ENCODE measurements at places on chromosomes 13 and 19.
A peak's percentile ranks its signal among the peaks of the same experiment; 100 is the strongest.

DNA sequence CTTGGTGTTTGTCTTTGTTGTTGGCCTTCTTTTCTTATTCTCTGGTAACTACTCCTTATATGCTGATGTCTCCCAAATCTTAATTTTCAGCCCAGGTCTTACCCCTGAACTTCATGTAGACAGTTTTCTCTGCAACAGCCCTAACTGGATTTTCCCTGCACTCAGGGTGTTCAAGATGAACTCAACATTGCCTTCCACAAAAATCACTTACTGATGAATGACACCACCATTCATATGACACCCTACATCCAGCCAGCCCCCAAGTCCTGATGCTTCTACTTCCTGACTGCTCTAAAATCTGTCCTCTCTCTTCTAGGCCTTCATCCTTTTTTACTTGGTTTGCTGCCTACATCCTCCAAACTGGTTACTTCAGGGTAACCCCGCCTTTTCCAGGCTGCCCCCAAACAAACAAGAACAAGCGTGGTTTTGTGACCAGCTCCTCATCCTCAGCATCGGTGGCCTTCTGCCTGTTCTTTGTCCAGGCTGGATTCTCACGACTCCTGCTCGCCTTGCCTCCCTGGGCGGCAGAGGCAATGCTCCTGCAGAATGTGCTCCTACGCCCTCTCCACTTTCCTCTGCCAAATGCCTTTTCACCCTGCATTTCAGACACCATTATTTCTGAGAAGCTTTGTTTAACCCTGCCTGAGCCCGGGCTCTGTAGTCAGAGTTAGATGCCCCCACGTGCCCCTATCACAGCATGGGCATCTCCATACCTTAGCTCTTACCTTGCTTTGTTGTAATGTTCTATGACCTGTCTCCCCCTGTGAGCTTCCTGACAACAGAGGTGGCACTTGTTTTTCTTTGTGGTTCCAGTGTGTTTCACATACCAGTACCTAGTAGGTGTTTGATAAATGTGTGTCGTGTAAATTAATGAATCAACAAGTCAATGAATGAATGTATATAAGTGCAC, 61.8 kb downstream of the WDFY2 start:
- no peak for DNase-seq

DNA sequence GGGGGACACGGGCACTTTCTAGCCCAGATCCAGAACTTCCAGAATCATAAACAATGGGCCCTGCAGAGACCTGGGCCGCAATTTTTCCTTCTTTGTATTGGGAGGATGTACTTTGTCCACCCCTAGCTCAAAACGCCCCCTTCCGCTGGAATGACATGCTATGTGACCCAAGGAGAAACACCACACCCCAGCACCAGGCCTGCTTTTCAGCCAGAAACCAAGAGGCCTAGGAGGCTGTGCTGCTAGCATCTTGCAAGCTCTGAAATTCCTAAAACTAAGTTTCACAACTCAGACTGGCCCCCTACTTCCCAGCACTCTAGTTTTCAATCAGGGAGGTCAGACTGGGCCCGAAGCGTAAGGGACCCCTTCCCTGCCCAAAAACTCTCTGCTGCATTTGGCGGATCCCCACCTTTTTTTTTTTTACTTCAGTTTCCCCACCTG, 538 bp downstream of the LSM4 start:
- DNase-seq: peak; percentile 65

DNA sequence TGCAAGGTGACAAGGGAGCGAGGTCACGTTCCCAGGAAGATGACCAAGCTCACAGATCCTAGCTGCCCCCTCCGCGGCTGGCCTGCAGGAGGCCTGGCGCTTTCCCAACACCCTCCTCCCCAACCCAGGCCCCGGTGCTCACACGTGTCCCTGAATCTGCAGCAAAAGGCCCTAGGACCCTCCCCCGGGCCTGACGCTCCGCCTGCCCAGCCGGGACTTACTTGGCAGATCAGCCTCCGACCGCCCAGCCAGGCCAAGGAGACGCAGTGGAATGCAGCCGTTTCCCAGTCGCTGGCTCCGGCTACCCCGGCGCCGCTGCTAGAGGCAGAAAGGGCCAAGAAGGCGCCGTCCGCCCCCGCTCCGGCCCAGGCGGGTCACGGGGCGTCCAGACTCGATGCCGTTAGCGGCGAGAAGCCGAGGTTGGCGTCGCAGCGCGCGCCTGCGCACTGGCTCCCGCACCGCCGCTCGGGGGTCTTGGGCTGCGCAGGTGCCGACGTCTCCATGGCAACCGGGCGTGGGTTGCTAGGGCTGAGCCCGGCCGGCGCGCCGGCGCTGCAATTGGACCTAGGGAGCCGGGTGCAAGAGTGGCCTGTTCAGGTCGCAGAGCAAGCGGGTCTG, at the start of gene PNMA8A:
PNMA8A (minus strand) TSS at position 448 of the 618 bp plus-strand sequence. CDS start 528 bp downstream, outside the sequence.
- peak; percentile 90 for DNase-seq

- no peak for DNase-seq
Observed at GRCh38 chr13:43725460-43725859, 61.3 kb downstream of the ENOX1 start.

DNA sequence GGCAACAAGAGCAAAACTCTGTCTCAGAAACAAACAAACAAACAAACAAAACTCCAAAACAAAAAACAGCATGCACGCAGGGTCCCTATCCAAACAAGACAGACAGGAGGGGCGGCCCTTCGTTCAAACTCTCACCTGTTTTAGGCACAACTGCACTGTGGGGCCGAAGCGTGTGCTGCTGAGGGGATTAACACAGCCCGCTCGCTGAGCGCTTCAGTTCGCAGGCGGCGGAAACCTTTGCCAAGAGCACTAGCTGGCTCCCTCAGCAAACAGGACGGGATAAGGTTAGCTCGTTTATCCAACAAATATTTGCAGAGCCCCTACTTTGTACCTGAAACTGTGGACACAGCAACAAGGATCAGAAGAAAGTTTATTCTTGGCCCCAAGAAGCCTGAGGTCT, 1.6 kb upstream of the ADPRHL1 start:
- DNase-seq: no peak

DNA sequence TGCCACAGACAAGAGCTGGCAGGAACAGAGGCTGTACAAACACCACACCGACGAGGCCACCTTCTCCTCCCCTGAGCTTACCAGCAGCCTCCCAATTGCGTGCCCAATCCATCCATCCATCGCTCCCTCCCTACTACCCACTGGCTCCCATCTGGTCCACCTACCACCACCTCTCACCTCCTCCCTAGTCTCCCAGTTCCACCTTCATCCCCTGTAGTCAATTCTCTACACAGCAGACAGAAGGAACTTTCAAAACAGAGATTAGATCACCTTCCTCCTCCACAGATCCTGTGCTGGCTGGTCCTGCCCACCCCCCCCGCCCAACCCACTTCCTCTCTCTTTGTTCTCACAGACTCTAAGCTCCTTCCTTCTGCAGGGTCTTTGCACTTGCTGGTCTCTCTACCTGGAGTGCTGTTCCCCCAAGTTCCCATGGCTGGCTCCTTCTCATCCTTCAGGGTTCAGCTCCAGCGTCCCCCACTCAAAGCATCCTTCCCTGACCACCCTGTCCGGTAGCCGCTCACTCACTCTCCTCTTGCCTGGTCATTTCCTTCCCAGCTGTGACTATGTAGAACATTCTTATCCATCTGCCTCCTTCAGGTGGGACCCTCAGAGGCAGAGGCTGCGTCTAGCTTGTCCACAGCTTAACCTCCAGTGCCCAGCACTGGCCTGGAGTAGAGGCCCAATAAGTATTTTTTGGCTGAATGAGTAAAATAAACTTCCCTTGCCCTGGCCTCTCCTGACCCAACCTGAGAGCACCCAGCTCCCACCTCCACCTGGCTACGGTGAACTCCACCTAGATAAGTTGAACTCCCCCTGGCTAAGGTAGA, 23.0 kb downstream of the PIN1 start:
- no peak for DNase-seq

- no peak for DNase-seq
Observed at GRCh38 chr19:27764186-27764804, 1448.7 kb downstream of the UQCRFS1 start.

GRCh38 chr13:51769455-51770127, 34.4 kb downstream of the DHRS12 start:
- peak; percentile 25 for DNase-seq

DNA sequence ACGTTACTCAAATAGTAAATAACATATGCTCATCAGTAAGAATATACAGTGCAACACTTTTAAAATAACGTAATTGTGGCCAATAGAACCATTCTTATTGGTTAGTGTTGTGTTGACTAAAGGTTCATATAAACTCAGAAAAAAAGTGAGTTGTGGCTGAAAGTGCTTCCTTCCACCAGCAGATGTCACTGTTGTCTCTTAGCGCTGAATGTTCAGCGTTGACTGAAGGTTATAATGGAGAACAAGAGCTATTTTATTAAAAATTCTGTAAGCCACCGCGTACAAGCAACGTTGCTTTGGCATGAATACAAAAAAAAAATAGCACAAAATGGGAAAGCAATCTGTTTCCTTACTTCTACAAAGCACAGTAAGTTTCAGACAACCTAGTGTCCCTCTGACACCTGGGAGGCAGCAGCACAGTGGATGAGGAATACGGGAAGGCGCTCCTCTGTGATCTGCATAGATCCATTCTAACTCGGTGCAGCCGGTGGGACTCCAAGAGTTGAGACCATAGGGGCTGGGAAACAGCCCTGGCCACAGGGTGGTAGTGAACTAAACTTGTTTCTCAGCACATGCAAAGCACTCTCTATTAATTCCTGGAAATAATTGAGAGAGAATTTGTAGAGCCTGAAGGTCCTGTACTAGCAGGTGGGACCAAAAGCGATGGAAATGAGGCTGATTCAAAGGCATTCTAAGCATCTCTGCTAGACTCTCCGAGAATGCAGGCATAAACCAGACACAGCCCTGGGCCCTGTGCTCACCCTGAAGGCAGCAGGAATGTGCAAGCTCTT, 23.9 kb upstream of the OXGR1 start:
- DNase-seq: peak; percentile 77

DNA sequence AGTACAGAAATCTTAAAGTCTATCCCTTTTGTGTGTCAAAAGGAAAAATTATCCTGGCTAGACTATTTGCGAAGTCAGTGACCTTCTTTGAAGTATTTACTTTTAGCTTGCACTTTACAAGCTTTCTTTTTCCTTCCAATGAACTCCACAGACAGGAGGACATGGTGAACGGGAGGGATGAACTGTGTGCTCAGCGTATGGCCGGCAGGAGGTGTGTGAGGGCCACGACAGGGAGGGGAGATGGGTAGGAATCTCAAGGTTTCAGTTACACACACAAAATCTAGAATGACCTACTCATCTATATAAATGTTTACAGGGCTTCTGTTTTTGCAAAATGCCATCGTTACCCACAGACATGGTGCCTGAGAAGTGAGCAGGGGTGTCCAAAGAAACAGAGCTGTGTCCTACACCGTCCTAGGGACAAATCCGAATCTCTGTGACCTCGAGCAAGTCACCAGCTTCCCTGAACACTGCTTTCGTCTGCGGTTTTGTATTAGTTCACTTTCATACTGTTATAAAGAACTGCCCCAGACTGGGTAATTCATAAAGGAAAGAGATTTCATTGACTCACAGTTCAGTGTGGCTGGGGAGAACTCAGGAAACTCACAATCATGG, 537.2 kb downstream of the LIG4 start:
- no peak for DNase-seq

- DNase-seq: no peak
Observed at GRCh38 chr13:36630181-36630803, 43.5 kb upstream of the SERTM1 start.
